ENCODE measurements at places on chromosomes 7 and 10.

- no peak for DNase-seq
Measured at GRCh38 chr7:51977913-51978312, 661.3 kb upstream of the COBL start.

GRCh38 chr10:34854147-34854601 lies 39.1 kb upstream of the PARD3 start:
- DNase-seq, result peak; percentile 27

GRCh38 chr7:66699998-66700397 lies 40.5 kb upstream of the RABGEF1 start:
- DNase-seq, result no peak

DNA sequence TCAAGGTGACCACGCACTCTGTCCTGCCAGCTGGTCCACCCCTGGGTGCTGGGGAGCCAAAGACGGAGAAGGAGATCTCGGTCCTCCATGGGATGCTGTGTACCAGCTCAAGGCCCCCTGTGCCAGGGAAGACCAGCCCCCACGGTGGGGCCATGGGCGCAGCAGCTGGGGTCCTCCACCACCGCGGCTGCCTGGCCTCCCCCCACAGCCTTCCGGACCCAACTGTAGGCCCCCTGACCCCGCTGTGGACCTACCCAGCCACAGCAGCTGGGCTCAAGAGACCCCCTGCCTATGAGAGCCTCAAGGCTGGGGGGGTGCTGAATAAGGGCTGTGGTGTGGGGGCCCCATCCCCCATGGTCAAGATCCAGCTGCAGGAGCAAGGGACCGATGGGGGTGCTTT lies 5.4 kb downstream of the NYAP1 start:
- no peak for DNase-seq

DNA sequence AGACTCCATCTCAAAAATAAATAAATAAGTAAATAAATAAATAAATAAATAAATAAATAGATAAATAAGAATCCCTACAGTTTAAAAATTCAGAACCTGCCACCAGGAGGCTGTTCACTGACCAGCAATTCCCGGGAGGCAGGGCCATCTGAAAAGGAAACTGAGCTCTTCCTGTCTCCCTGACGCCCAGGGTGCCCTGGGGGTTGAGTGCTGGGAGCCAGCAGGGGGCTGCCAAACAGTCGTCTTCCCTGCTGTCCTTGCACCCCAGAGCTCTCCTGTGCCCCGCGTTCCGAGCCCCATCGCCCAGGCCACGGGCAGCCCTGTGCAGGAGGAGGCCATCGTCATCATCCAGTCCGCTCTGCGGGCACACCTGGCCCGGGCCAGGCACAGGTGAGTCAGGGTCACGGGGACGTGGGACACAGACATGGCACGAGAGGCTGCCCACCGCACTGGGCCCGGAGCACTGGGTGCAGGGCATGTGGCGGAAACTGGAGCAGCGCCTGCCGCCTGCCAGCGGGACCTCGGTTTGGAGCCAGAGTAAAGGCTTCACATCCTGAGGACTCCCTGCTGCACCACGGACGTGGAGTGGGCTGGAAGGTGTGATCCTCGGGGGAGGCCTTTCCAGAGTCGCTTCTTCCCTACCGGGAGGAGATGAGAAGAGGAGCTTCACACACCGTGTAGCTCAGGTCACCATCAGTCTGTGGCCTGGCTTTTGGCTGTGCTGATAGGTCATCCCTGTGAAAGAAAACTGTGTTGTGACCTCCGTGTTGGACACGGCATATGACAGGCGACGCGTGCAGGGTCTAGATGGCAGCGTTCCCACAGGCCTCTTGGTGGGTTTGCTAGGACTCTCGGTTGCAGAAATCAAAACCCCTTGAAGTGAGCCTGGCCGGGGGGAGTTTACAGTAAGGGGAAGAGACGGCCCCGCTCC lies 25.9 kb upstream of the TTYH3 start:
- DNase-seq, result no peak

DNA sequence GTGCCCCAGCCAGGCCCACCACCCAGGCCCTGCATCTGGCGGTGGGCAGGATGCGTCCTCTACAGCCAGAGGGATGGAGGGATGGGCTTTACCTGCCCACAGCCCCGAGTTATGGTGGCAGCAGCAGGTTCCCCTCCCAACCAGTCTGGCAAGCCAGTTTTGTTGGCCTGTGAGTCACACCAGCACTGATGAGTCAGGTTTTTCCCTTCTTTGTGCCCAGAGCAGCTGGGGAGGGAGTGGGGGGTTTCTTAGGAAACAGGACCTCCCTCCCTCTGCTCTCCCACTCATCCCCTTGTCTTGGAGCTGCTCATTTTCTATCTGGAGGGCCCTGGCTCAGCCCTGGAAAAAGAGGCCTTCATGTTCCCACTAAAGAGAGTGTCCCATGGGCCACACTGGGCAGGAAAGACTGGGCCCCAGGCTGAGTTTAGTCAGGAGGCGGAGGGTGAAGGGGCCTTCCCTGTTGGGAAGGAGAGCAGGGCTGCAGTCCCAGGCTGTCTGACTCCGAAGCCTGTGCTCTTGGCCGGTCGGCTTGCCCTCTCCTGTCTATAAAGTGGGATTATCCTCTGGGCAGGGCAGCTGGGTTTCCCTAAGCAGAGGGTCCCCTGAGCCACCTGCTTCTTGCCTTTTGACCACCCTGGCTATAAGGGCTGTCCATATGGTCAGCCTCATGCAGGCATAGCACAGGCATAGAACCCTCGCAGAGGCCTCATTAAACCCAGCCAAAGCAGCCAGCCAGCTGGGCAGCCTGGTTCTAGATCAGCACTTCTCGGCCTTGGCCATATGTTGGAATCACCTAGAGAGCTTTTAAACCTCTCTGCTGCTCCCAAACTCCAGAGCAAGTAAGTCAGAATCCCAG lies 30.2 kb upstream of the ANKRD2 start:
- DNase-seq, result peak; percentile 95

GRCh38 chr7:114086914-114087652 lies 168.3 kb upstream of the PPP1R3A start:
- peak; percentile 19 for DNase-seq

DNA sequence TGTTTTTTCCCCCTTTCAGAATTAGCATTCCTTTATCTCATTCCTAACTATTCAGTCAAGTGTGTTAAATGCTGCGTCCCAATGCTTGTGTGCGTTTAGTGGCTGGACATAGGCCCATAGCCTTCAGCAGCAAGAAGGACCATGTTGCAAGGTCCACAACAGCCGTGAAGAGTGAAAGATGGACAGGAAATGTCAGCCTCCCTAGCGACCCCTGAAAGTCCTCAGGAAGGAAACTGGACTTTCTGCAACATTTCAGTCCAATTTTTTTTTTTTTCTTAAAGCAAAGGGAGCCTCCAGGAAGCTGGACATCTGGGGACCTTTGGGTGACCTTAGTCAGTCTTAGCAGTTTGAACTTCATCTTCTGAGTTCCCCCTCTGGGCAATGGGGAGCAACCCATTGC lies 550.7 kb upstream of the MGMT start:
- no peak for DNase-seq

GRCh38 chr10:59006511-59007306 lies 169.7 kb upstream of the PHYHIPL start:
- DNase-seq, result peak; percentile 78
